ENCODE measurements at places on chromosomes 11 and 22.

- no peak for DNase-seq
These were observed 43.2 kb upstream of the OVCH2 start for GRCh38 chr11:7749456-7749855.

GRCh38 chr11:73931039-73931645 lies 19.7 kb upstream of the DNAJB13 start:
- DNase-seq = no peak

DNA sequence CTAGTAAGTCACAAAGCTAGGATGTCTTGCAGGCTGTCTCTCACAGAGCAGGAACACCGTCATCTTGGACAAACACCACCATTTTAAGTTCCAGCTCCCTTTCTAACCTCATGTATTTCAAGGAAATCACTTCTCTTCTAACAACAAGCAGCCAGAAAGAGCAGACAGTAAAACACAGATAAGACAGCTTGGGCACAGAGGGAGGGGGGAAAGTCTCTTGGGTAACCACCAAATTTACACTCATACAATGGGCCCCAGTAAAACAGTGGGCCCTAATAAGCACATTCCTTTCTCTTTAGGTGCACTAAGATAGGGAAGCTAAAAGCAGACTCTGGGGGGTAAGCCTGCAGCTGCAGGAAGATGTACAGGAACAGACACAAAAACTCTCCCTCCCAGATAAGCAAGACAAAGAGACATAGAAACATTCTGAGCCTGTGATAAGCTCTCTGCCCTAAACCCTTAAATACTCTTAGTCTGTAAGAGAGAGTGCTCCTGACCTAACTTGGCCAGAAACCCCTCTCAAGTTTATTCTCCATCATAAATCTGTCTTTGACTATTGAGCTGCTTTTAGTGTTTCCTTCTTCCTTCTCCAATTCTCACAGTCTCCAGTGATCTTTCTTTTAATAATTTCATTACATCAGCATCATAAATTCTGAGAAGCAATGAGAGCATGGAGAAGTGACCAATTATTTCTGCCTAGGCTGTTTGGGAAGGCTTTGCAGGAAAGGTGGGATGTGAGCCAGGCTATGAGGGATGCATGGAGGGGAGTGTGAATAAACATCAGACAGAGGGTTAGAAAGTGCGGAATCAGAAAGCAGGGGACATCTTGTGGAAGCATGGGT lies 7.4 kb downstream of the OR10D3 start:
- DNase-seq = no peak

- no peak for DNase-seq
These were observed 9.3 kb downstream of the ATP5MGL start for GRCh38 chr22:42630901-42631602.

GRCh38 chr11:14642873-14643696 lies 519 bp upstream of the PDE3B start:
- DNase-seq = no peak

GRCh38 chr11:65503949-65504673 lies 5.3 kb downstream of the MALAT1 start:
- no peak for DNase-seq

GRCh38 chr11:85115798-85116197 lies 511.3 kb downstream of the DLG2 start:
- DNase-seq = no peak

- no peak for DNase-seq
These were observed 66.6 kb upstream of the OPCML start for GRCh38 chr11:133598906-133599305.

DNA sequence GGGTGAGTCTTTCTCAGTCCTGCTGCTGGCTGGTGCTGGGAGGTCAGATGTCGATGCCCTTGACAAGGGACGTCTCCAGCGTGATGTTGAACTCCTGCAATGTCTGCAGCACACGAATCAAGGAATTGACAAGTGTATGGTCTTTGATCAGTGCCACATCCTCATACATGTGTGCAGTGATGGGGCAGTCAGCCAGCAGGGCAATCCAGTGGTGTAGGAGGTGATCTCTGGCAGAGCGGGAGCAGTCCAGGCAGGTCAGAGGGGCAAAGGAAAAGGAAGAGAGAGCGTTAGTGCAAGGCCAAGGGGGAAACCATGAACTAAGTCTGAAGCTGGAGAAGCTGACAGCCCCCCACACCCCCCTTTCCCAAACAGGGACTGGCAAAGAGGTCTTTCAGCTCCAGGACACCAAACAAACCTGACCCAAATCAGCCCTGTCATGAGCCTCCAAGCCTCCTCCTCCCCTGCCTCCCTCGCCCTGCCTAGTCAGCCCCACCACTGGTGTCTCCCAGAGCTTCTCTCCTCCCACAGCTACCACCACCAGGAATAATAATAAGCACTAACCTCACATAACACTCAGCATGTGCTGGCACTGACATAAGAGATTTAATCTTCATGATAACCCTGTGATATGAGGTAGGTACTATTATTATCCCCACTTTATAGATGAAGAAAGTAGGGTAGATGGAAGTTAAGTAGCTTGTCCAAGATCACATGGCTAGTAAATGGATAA lies 48.4 kb upstream of the SCUBE2 start:
- DNase-seq = no peak

DNA sequence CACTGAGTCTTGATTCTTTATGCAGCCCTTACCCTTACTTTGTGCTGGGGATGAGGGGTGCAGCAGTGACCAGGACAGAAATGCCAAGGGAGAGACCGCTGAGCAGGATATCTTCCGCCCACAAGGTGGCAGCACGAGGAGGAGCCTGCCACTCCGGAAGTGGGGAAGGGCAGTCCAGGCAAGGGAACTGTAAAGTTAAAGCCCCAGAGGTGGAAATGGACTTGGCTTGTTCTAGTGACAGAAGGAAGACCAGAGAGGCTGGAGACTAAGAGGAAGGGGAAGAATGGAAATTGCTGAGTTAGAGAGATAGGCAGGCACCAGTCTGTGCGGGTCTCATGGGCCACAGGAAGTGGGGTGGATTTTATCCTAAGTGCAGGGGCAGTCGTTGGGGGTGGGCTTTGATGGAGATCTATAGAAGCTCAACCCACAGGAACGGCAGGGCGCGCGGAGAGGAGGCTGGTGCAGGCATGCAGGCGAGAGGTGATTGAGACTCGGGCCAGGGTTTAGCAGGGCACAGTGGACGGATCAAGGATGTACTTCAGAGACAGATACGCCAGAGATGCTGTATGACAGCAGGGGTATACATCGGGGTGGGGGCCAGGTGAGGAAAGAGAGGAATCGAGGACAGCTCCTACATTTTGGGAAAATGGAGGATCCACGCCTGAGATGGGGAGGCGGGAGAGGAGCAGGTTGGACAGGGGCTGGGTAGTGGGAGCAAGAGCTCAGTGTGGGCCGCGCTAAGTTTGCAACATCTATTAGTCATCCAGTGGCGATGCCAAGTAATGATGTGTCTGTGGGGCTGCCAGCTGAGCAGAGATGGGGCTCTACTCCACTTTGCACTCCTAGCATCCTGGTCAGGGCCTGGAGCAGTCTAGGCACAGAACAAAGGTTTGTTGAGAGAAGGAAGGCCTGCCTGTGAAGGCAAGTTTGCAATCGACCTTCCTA lies 3.3 kb upstream of the GRK2 start:
- DNase-seq = peak; percentile 42

DNA sequence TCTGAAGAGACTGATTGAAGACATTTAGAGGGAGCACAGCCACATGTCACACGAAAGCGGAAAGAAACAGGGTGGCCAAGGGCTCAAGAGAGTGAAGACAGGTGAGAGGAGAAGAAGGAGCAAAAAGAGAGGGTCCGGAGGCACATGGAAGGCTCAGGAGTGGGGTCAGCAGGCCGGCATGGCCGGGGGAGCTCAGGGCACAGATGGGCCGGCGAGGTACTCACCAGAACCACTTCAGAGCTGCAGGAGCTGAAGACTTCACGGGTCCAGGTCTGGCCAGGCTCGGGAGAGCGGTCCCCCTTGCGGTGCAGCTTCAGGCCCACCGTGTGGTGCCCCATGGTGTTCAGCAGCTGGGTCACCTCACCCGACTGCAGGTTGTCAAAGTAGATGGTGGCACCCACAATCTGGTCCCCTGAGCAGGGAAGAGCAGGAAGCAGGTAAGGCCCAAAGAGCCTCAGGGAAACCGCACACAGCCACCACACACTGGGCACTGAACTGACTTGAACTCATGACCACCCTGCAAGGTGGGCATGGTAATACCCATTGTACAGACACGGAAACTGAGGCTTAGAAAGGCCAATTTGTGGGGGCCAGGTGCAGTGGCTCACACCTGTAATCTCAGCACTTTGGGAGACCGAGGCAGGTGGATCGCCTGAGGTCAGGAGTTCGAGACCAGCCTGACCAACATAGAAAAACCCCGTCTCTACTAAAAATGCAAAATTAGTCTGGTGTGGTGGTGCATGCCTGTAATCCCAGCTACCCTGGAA lies 11.6 kb downstream of the AHNAK start:
- DNase-seq = no peak

DNA sequence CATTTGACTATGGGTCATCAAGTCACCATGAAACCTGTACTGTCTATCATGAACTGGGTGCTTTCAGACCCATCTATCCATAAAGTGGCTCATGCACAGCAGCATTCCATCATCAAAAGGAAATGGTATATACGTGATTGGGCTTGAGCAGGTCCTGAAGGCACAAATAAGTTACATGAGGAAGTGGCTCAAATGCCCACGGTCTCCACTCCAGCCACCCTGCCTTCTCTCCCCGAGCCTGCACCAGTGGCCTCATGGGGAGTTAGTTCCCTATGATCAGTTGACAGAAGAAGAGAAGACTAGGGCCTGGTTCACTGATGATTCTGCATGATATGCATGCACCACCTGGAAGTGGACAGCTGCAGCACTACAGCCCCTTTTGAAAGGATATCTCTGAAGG lies 312.5 kb downstream of the TENM4 start:
- DNase-seq = no peak

GRCh38 chr11:82978422-82979099 lies 77.0 kb downstream of the DDIAS start:
- no peak for DNase-seq

- DNase-seq = peak; percentile 80
These were observed 29.2 kb downstream of the SREBF2 start for GRCh38 chr22:41862160-41862529.

DNA sequence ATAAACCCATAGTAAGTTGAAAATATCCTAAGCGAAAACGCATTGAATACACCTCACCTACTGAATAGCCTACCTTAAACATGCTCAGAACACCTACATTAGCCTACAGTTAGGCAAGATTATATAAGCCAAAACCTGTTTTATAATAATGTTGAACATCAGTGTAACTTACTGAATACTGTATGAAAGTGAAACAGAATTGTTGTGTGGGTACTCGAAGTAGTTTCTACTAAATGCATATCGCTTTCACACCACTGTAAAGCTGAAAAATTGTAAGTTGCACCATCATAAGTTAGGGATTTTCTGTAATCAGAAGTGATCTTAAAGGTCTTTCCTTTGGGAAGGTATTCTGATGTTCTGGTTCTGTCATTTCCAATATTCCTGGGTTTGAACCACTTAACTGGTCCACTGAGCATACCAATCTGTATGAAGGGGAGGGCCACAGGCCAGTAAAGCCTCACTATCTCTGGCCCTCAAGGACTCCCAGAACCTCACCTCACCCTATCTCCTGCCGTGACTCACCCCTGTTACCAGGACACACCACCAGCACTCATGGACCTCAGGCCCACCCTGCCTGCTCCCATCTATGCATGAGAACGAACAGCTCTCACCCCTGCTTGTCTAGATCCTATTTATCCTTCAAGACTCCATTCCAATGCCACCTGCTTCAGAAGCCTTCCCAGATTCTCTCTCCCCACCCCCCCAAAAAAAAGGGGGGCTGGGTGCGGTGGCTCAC lies 70.0 kb downstream of the NAT10 start:
- DNase-seq = no peak

DNA sequence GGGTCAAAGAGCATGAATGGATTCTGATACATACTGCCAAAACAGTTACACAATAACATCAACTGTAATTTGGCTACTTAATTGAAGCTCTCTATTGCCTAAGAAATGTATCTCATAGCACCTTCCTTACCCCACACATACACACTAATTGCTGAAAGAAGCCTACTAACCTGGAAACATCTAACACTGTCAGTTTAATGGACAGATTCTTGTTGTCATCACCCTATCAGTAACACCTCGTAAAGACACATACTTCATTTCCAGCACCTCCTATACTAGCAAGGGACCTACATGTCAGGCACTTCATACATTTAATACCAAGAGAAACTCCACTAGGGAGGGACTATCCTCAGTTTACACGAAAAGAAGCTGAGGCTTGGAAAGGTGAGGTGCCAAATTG lies 9.9 kb downstream of the NAP1L4 start:
- no peak for DNase-seq
